Activated CD4-positive, alpha-beta T cell treated with anti-CD3 and anti-CD28 coated beads for 24 hours (primary cell): ENCODE measurements at places on chromosomes 6 and 20.

GRCh38 chr6:16804546-16805242, 43.4 kb upstream of the ATXN1 start:
- no peak for DNase-seq

DNA sequence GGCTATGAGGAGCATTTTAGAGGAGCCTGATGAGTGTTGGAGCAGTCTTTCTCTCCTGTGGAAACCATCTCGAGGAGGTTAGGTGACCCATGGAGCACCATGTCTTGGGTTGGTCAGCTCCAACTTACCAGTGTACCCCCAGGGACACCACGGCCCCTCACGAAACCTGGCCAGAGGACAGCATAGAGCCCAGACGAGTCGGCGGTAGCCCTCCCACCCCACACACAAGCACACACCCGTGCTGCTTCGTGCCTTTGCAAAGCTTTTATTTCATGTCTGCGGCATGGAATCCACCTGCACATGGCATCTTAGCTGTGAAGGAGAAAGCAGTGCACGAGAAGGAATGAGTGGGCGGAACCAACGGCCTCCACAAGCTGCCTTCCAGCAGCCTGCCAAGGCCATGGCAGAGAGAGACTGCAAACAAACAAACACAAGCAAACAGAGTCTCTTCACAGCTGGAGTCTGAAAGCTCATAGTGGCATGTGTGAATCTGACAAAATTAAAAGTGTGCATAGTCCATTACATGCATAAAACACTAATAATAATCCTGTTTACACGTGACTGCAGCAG, 53.6 kb downstream of the EZR start:
- DNase-seq = no peak

- no peak for DNase-seq
Observed at GRCh38 chr6:7073082-7073820, 34.5 kb upstream of the RREB1 start.

- DNase-seq = no peak
Observed at GRCh38 chr20:62535964-62536363, 60.2 kb upstream of the GATA5 start.

DNA sequence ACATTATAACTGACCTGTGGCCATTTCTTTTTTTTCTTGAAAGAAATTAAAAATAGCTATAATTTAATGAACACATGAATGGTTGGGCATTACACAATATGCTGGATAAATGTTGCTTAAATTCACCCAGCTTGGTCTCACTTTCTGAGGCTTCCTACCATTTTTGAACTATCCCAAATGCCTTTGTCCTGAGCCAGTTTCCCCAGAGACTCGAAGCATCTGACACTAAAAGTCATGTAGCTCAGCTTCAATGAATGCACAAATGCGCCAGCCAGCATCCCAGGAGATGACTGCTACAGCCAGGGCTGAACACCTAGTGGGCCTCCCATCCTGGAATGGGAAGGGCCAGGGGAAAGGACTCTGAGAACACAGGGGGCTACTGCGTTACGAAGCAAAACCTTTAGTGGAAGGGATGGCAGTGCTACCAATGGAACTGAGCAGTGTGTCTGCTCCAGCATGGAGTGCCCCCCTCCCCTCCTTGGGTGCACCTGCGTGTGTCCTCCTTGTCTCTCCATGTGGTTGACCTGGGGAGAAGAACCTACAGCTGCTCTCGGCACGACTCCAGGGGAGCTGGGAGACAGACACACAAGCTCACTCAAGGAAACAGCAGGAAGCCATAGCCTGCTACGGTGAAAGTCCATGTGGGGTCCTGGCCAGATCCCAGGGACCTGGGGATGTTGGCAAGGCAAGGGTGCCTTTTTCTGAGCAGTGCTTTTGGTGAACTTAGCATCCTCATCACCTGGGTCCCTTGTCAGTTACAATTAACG, 60.9 kb downstream of the IRF4 start:
- no peak for DNase-seq

DNA sequence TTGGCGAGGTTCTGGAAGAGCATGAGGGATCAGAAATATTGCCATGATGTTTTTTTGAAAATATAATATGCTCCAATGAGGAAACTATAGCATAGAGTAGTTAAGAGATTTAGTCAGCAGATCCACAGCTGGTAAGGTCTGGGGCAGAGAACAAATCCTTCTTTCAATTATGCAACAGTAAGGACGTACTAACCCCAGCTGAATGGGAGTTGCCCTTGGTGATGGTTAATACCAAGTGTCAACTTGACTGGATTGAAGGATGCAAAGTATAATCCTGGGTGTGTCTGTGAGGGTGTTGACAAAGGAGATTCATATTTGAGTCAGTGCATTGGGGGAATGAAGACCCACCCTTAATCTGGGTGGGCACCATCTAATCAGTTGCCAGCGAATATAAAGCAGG, 745.5 kb upstream of the NRSN1 start:
- no peak for DNase-seq

- no peak for DNase-seq
Observed at GRCh38 chr6:112251171-112251875, 3.0 kb downstream of the LAMA4 start.

- peak; percentile 32 for DNase-seq
Observed at GRCh38 chr6:90222724-90223198, 73.9 kb downstream of the BACH2 start.

DNA sequence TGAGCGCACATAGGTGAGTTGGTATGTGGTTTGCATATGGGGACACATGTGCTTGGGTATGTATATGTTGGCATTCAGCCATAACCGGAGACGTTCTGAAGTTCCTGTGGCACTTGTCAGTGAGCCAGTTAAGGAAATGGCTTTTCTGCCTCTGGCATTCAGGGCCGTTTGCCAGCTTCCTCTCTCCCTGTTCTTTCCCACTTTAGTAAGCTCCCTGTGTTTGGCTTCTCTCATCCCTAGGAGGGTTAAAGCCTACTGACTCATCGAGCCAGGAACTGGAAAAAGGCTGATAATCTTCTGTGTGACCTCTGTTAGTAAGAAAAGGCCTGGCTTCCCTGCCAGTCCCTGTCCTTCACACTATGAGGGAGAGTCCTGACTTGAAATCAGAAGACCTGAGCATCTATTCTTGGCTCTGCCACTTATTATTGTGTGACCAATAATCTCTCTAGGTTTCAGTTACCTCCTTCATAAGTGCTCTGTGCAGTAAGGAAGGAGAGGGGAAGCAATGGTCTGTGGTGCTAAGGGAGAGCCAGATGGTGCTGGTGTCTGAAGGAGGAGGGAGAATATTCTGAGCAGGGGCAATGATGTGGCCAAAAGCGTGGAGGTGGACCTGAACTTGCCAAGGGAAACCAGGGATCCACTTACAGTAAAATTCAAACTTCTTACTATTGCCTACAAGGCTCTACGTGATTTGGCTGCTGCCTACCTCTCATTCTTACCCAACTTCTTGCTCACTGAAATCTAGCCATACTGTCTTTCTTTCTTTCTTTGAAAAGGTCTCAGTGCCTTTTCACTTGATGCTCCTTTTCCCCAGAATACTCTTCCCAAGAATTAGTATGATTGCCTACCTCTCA, 31.4 kb downstream of the ACSS2 start:
- DNase-seq = no peak

DNA sequence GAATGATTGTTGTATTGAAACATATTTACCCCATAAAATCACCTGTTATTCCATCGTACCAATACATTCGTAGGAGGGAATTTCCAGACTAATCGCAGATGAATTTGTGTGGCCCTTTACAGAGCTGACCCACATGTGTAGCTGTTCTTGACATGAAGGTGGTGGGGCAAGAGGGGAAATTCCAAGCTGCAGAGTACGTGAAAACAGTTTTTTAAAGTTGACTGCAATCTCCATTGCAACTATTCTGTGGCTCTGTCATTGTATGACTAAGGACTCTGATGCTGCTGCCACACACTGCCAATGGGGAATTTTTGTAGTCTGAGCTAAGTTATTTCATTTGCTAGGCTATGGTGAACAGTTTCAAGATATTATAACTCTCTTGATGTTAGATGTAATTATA, 46.4 kb upstream of the ADTRP start:
- DNase-seq = no peak

GRCh38 chr6:9083108-9083507, 647.8 kb upstream of the SLC35B3 start:
- DNase-seq = no peak

DNA sequence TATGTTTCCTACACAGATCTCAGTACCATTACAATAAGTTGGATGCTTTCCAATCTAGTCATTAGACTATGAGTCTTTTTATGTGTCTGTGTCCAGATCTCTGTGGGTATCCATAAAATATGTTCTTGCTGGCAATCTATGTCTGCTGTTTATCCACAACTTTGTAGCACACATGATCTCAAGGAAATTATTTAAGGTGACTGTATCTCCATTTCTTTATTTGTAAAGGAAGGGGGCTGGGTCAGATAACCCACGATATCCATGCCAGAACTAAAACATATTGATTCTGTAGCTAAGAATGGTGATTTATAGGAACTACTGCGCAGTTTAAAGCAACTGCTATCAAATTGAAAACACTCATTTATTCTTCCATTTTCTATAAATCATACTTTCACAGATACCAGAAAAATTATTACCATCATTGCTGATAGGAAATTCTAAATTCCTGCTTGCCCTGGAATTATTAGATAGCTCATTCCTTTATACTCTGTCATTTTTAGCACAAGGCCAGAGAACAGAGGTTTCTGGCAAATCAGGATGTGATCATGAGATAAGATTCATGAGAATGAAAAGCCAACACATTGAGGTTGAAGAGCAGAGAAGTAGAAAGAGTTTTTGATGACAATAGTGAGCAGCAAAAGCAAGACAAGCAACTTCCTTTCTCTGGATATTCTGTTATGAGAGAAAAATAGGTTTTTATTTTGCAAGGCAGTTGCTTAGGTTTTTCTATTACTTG, 851.4 kb upstream of the CITED2 start:
- no peak for DNase-seq

DNA sequence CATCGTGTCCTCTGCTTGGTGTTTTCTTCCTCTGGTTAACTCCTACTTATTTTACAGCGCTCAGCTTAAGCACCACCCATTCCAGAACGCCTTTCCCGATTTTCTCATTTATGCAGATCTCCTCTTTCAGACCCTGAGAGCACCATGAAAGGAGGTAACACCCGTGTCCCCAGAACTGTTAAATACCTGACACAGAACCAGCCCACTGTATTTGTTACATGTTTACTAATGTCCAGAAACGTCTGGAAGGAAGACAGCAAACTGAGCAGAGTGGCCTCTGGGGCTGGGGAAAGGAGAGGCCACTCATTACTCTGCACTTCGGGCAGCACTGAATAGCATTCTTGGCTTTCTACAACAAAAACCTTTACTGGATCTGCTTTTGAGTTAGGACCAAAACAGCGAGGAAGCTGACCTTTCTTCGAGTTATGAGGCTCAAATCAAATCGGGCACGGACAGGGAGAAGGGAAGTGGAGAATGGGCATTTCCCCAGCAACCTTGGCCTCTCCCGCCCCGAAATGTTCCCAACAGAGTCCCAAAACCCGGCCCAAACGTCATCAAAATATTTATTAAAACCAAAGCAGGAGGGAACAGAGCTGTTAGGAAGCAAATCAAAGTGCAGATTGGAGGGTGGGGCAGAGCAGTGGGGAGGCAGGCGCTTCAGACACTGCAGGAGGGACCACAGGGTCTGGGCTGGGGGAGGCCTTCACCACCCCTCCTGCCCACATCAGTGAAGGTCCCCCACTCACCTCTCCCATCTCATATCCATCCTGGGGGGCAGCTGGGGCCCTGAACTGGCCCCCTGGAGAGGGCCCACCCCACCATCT, 1.1 kb upstream of the NECAB3 start:
- no peak for DNase-seq

GRCh38 chr6:7786214-7786661, 60.3 kb downstream of the BMP6 start:
- no peak for DNase-seq

DNA sequence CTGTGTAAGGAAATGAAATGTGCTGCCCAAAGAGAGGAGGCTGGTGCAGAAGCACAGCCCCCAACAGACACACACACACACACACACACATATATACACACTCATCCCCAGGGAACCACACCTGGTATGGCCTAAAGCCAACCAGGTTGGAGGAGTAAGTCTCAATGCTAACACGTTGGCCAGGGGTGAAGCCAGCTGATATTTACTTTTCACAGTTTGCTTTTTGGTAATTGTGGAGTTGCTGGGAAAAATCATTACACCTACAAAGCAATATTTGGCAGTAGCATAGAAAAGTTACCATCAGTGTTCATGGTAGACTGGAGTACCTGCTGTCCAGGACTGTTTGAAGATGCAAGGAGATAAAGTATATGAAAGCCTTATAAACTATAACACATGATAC, 50.3 kb upstream of the NAA20 start:
- DNase-seq = no peak

- no peak for DNase-seq
Observed at GRCh38 chr6:7058250-7058923, 49.4 kb upstream of the RREB1 start.

DNA sequence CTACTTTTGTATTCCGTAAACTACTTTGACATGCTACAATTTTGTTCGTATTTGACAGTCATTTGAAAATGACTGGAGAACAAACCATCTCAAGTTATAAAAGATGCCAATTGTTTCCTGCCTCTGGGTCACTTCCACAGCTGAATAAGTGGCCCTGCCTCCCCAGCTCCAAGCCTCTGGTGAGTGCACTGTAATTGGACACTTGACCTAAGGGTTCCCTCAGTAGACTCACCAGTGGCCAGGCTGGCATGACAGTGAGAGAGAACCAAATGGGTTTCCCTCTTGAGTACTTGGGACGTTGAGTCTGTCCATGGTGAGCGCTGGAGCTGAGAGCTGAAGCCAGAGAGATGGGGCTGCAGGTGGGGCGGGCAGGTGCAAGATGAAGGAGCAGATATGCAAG, 57.1 kb downstream of the SLC35D3 start:
- DNase-seq = no peak

DNA sequence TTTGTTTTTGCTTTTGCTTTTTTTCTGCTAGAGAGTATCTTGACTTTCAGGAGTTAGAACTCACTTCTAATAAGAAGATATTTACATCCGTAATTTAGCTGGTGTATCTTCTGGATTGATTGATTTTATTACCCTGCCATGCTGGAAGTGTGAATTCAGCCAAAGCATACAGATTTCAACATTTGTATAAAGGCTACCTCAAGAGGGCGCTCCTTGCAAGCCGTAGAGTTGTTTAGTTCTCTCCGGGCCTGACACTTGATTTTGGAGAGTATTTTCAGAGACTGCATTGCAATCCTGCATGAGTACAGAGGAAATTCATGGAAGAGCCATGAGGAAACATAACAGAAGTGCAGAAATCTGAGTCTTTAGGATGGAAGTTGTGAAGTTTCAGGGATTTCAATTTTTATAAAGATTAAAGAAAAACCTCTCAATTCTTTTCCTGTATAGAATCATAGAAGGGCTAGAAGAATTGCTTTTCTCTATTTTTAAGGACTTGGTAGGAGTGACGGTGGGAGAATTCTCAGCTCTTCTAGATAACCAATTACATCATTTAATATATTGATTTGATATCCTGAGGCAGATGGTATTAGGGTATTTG, 66.7 kb upstream of the TIAM2 start:
- DNase-seq = peak; percentile 71

DNA sequence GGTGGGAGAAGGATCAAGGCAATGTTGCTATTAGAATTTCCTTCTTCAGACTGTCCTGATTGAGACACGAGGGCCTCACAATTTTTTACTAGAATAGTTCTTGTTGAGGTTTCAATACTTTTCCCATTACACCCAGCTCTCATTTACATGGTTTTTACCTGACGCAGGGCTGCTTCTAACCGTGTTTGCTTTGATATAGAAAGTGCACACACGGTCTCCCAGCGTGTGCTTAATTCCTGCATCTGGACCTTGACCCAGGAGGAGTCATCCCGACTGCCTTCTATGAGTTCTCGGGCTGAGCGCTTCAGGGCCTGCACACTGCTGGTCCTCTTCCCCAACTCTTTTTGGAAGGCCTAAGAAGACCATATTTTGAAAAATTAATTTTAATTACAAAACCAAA, 160.2 kb downstream of the DST start:
- DNase-seq = no peak

GRCh38 chr6:170022827-170023619, 267.9 kb downstream of the DLL1 start:
- DNase-seq = no peak
